ENCODE measurements at places on chromosomes 5 and 9. TPM values are rescaled to one million over a fixed set of nuclear protein-coding genes. Genes with fewer than 3 reads are reported as not detected.
A peak's percentile ranks its signal among the peaks of the same experiment; 100 is the strongest.

DNA sequence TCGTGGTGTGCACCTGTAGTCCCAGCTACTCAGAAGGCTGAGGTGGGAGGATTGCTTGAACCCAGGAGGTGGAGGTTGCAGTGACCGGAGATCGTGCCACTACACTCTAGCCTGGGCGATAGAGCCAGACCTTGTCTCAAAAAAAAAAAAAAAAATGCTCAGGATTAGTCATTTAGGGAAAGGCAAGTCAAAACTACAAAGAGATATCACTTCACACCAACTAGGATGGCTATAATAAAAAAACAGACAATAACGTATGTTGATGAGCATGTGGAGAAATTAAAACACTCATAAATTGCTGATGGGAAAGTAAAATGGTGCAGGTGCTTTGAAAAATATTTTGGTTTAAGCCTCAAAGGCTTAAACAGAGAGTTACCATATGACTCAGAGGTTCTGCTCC is 6.3 kb upstream of the ANKRD34B start:
- no peak overlapping the region for H3K27ac ChIP-seq
- DNase-seq = no peak
- no peak overlapping the region for H3K4me3 ChIP-seq
- H3K4me1 ChIP-seq = no peaks in the 10 kb centered on the region
- no peaks in the 10 kb centered on the region for H3K36me3 ChIP-seq
- peaks cover 10% of the 10 kb centered on the region for H3K27me3 ChIP-seq

GRCh38 chr5:4313138-4313537 is 717.5 kb downstream of the IRX1 start:
- H3K27ac ChIP-seq = no peak overlapping the region
- no peaks in the 10 kb centered on the region for H3K36me3 ChIP-seq
- H3K4me1 ChIP-seq = no peaks in the 10 kb centered on the region
- no peak for DNase-seq
- no peaks in the 10 kb centered on the region for H3K27me3 ChIP-seq

GRCh38 chr5:33828626-33829308 is 63.0 kb downstream of the ADAMTS12 start:
- H3K27ac ChIP-seq = peak overlapping the region; percentile 12
- H3K4me3 ChIP-seq = no peak overlapping the region
- no peaks in the 10 kb centered on the region for H3K36me3 ChIP-seq
- DNase-seq = no peak
- no peaks in the 10 kb centered on the region for H3K27me3 ChIP-seq

DNA sequence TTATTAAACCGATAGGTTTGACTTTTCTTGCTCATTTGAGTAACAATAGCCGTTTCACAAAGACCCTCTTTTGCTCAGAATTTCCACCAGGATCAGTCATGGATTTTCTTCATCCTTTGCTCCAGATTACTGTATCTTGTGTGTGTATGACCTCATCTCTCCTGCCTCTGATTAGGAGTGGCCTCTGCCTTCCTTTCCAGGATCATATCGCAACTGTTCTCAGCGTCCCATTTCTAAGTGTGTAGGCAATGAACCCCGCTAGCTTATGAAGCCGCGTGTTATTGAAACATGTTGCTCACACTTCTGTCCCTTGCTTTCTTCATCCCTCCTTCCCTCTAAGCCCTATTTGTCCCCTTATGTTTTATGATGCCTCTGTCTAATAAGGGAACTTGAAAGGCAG is 169.8 kb upstream of the RPS23 start:
- H3K27me3 ChIP-seq = no peaks in the 10 kb centered on the region
- no peak overlapping the region for H3K4me3 ChIP-seq
- no peaks in the 10 kb centered on the region for H3K36me3 ChIP-seq
- DNase-seq = no peak

DNA sequence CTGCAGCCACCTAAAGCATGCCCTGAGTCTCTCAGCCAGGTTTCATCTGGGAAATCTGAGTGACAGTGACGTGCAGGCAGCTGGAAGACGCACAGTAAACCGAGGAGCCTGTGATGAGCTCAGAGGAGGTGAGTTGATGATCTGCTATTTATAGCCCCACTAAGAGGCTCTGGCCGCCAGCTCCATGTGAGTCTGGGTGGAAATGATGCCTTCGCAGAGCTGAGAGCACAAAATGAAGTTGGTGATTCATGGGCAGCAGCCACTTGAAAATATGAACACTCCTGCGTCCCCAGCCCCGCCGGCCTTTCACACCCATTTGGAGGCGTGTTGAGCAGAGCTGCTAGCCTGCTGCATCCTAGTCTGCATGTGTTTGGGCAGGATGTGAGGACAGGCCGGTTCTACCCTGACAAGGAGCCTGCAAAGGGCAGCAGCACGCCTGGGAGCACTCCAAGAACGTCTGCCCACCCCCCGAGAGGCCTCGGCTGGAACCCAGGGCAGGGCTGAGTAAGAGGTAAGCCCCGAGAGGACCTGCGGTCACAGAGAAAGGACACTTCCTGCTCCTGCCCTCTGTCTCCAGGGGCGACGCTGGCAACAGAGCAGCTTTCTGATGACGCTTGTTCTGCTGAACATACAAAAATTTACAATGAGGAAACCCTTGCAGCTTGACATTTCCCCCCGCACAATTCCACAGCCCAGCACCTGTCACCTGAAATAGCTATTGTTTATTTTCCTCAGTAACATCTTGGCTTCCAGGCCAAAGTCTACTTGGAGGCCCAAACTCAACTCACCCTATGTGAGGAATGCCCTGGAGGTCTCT is 25.1 kb upstream of the CDKN2AIPNL start:
- no peaks in the 10 kb centered on the region for H3K36me3 ChIP-seq
- H3K27ac ChIP-seq = peak overlapping the region; percentile 85
- H3K27me3 ChIP-seq = no peaks in the 10 kb centered on the region
- DNase-seq = no peak

- no peak overlapping the region for H3K4me3 ChIP-seq
- peak; percentile 2 for DNase-seq
- H3K27me3 ChIP-seq = no peaks in the 10 kb centered on the region
- H3K27ac ChIP-seq = no peak overlapping the region
These were observed 585.3 kb upstream of the CCNG1 start for GRCh38 chr5:162852134-162852533.

- no peak overlapping the region for H3K4me3 ChIP-seq
- no peak overlapping the region for H3K27ac ChIP-seq
- no peak for DNase-seq
These were observed 1070.0 kb downstream of the CDH12 start for GRCh38 chr5:21783074-21783679.

GRCh38 chr9:86274821-86275643 is 7.3 kb downstream of the ISCA1 start:
- H3K27ac ChIP-seq = no peak overlapping the region
- peak; percentile 41 for DNase-seq
- H3K27me3 ChIP-seq = no peaks in the 10 kb centered on the region
- peaks cover 25% of the 10 kb centered on the region for H3K36me3 ChIP-seq

GRCh38 chr5:80182809-80183580 is 72.9 kb downstream of the SERINC5 start:
- H3K4me1 ChIP-seq = peaks cover 60% of the 10 kb centered on the region
- no peak overlapping the region for H3K4me3 ChIP-seq
- no peaks in the 10 kb centered on the region for H3K27me3 ChIP-seq
- H3K27ac ChIP-seq = peak overlapping the region; percentile 100
- peak; percentile 75 for DNase-seq

DNA sequence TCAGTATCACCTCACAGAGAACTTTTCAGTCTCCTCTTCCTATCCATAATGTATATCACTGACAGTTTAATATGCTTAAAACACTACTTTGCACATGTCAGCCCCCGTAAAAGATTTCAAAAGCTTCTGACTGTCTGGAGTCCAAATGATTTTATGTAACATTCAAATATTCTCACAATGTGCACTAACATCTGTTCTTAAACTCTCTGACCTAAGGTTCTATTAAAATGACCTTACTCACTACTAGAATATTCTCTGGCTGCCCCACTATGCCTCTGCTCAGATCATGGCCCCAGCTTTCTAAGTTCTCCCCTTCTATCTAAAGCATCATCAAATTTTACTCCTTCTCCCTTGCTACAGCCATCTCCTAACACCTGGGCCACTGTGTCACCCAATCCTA is 52.5 kb downstream of the AP3B1 start:
- no peaks in the 10 kb centered on the region for H3K27me3 ChIP-seq
- H3K27ac ChIP-seq = no peak overlapping the region
- no peaks in the 10 kb centered on the region for H3K36me3 ChIP-seq
- no peak for DNase-seq

DNA sequence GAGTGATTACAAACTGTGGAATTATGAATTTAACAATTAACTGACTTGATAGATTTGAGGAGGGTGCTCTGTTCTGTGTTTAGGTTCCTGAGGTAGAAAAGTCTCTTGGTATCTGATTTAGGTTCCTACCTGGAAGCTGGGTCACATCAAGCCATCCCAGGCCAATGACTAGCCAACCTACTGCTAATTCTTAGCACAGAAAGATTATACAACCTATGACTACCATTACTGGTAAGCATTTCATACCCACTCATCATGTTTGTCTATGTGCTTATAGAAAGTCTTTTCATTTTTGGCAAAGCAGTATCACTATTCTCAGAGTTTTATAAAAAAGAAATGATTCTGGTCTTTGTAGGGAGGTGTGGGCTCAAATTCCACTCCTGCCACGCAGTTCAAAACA is 49.7 kb downstream of the GNAQ start:
- no peaks in the 10 kb centered on the region for H3K27me3 ChIP-seq
- no peak for DNase-seq
- no peaks in the 10 kb centered on the region for H3K36me3 ChIP-seq

DNA sequence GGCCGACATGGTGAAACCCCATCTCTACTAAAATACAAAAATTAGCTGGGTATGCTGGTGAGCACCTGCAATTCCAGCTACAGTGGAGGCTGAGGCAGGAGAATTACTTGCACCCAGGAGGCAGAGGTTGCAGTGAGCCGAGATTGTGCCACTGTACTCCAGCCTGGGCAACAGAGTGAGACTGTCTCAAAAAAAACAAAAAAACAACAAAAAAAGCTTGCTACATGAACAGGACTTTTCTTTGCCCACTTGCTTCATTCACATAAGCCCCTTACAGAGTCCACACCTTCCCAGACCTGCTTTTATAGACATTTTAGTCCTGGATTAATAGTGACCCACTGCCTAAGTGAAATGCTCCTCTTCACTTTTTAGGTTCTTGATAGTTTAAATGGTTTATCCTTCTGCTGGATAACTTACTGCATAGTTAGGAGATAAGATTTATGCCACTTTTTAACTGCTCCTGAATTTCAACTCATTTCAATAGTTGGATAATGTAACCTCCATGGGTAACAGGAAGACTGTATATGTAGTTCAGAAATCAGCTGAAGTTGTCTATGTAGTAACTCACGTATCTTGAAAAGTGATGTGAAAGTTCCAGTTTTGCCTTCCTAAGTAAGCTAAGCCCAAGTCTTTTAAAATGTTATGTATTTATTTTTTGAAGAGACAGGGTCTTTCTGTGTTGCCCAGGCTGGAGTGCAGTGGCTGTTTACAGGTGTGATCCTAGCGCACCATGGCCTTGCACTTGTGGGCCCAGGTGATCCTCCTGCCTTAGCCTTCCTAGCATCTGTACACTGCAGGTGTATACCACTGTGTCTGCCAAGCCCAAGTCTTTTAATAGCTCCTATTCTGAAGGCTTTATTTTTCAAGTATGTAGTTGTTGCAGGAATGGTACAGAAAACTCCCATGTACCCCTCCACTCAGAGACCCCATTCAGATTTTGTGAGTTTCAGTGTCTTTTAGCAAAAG is 19.7 kb downstream of the SUB1 start:
- H3K27me3 ChIP-seq = no peaks in the 10 kb centered on the region
- peaks cover 7% of the 10 kb centered on the region for H3K36me3 ChIP-seq
- no peak overlapping the region for H3K27ac ChIP-seq
- DNase-seq = no peak

DNA sequence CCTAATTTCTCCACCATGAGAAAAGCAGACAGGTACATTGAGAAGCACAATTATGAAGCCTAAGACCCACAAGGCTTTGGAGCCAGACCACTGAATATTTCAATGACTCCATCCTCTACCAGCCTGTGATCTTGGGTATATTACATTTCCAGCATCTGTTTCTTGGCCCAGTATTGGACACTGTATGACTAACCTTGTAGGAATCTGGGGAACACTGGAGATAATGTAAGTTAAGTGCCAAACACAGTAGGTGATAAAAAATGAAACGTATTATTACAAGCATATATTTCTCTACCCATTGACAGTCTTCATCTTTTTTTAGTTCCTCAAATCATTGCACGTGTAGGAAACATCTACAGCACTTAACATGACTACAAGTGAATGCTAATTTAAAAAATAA is 28.6 kb upstream of the FEM1C start:
- DNase-seq = no peak
- H3K27ac ChIP-seq = no peak overlapping the region
- no peak overlapping the region for H3K4me3 ChIP-seq
- H3K4me1 ChIP-seq = no peaks in the 10 kb centered on the region
- H3K36me3 ChIP-seq = no peaks in the 10 kb centered on the region

- H3K27ac ChIP-seq = no peak overlapping the region
- H3K36me3 ChIP-seq = no peaks in the 10 kb centered on the region
- H3K27me3 ChIP-seq = no peaks in the 10 kb centered on the region
- no peak for DNase-seq
- peaks cover 16% of the 10 kb centered on the region for H3K4me1 ChIP-seq
- no peak overlapping the region for H3K4me3 ChIP-seq
These were observed 44.9 kb upstream of the GNPDA1 start for GRCh38 chr5:142057697-142058056.

DNA sequence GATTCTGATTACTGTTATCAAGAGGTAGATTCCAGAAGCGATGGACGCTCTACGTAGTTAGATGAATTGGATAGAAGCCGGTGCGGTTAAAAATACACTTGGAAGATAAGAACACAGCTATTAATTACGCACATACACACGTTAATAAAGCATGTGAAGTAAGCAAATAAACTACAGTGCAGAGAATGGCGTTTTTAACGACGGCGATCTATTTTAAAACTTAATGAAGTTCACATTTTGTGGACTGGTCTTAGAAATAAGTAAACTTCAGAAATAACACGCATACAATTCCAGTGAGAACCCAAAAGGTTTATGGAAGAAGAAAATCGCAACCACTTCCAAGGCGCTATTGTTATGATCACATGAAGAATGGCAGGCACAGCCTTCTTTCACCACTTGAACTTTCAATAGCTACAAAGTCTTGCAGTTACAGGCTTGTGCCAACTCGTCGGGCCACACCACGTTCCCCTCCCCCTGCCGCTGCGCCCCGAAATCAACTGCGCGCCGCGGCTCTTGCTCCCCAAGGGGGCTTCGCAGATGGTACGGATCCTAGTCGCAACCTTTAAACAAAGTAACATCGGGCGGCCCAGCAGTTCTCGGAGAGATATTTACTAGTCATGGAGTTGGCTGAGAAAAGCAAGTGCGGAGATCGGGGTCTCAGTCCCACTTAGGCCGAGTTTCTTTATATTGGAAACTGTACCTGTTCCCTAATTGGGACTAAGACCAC is 866 bp upstream of the SEMA6A start:
- H3K36me3 ChIP-seq = no peaks in the 10 kb centered on the region
- peak; percentile 62 for DNase-seq
- peak overlapping the region; percentile 98 for H3K4me3 ChIP-seq
- peak overlapping the region; percentile 95 for H3K27ac ChIP-seq
- peaks cover 29% of the 10 kb centered on the region for H3K4me1 ChIP-seq
- no peaks in the 10 kb centered on the region for H3K27me3 ChIP-seq

The CNTNAP3B gene
- total RNA-seq = 1.9 TPM

The DIPK1B gene
- 60.0 TPM for total RNA-seq

The SPOCK1 gene
- total RNA-seq = 10.5 TPM

The NUDT2 gene
- total RNA-seq = 9.5 TPM

The CDH6 gene
- 0.23 TPM for total RNA-seq

The APBB3 gene
- total RNA-seq = 10.2 TPM

The PHF24 gene
- 0.14 TPM for total RNA-seq

The ADAMTS12 gene
- total RNA-seq = 12.4 TPM
